Lung microvascular endothelial cell (primary cell): ENCODE measurements at places on chromosomes 13 and 19.

DNA sequence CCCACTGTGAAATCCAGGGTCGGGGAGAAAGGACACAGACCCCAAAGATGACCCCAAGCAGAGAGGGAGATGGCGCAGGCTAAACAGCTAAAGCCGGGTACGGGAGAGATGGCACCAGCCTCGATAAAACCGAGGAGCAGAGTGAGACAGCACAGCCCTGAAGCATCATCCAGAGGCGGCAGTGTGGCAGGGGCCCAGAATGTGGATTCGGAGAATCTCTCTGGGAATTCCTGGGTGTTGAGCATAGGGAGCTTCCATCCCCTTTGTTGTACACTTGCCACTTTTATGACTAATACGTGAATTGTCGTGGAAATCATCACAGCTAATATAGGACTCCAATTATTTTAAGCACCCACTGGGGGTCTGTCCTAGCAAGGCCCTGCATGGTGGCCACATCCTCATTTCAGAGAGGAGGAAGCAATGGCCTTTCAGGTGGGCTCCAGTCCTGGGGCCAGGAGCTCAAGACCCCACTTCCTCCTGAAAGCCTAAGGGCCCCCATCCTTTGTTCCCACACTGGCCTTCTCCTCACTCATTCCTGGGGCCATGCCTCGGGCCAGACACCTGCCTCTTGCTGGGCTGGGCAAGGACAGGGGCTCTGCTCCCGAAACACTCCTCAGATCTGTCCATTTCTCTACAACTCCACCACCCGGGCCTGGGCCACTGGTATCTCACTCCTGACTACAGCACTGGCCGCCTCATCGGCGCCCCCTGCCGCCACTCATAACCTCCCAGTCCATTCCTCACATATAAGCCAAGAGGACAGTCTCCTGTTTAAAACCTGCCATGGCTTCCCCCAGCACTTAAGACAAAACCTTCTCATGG, 29.3 kb upstream of the ATP1A3 start:
- peak; percentile 27 for DNase-seq

GRCh38 chr13:41651413-41652058, 194.2 kb downstream of the RGCC start:
- no peak for DNase-seq

DNA sequence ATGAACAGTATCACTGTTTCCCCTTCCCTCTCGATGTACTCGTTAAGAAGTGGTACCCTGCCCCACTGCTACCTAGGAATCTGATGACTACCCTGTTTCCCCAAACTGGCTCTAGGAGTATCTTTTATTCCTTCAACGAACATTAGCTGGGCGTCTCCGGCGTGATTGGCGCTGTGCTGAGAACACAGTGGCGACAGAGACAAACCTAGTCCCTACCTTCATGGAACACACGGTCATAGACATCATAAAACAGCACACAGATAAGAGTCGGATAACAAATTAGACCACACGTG, 730 bp downstream of the SYMPK start:
- DNase-seq, result no peak

DNA sequence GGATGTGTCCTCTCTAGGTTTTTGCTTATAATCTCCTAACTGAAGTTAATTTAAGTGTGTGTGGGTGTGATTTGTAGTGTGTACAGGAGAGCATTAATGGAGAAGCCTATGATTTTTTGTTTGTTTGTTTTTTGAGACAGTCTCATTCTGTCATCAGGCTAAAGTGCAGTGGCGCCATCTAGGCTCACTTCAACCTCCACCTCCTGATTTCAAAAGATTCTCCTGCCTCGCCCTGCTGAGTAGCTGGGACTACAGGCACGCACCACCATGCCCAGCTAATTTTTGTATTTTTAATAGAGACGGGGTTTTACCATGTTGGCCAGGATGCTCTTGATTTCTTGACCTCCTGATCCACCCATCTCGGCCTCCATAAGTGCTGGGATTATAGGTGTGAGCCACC, 20.6 kb downstream of the ZNF701 start:
- no peak for DNase-seq

DNA sequence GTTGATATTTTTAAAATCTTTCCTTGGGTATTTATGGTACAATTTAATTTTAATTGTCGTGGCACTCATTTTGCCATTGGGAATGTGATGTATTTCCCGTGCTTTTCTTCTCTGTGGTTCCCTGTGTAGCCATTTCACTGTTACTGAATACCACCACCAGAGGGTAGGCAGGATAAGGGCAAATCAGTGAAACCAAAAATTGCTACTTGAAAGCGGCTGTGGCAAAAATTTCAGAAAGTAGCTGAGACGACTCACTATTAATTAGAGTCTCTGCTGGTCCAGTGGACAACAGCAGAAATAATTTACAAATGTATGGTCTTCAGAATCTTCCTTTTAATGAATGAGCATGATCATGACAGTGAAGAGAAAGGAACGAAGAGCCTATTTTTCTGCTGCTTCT, 34.4 kb upstream of the MIR17HG start:
- peak; percentile 57 for DNase-seq

GRCh38 chr13:45792827-45793303, 58.7 kb downstream of the SIAH3 start:
- DNase-seq, result no peak

DNA sequence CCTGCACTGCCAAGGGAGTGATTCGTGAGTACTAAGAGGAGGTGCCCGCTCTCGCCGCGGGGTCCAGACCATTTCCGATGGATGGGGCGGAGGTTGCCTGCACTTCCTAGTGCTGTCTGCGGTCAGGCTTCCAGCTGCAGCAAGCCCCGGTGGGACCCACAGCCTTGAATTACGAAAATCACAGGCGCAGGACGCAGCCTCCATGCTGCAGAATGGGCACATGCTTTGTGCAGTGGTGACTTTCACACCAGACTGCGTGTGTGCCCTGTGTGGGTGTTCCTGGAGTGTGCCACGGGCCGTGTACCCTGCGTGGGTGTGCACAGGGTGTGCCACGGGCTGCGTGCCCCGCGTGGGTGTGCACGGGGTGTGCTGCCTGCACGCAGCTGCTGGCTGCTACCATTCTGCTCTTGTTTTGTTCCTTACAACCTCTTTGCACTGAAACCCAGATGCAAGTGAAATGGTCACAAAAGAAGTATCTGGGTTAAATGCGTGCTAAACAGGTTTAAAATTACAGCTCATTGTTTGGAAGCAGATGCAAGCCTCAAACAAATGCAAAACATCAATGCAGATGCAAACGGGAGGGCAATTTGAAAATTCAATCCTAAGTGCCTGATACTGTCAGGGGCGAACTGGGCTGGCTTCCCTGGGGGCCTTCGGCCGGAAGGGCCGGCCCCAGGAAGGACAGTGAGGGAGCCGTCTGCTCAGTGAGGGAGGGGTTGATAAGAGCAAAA, 221.2 kb upstream of the SOX1 start:
- DNase-seq, result no peak

DNA sequence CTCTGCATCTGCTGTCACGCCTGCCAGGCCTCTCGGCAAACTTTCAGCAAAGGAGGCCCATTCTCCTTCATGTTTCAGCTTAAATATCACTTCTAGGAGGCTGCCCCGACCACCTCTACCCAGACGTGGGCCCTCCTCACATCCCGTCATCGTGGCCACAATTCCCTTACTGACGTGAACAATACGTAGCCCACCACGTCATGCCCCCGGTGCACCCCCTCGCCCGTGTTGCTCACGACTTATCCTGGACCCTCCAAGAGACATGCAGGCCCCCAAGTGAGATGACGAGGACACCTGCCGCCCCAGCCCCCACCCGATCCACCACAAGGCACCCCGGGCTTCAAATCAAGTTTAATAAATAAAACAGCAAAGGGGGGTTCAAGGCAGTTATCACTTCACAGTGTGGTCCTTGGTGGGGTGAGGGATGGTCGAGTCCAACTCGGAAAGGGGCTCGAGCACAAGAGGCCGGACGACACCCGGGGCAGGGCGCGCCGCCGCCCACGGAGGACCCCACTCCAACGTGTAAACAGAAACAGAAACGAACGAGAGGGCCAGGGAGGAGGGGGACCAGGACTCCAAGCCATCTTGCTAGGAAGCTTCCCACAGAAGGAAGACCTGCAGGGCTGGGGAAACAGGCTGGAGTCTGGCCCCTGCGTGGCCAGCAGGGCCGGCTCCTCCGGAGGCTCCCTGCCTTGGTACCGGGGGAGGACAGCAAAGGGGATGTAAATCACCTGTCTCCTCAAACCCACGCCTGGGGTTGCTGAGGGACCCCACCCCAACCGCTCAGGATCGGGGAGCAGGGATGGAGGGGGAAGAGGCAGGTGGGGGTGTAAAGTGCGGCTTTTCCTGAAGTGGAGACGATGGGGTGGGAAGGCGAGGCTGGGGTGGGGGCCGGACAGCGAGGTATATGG, 14.3 kb upstream of the PLPP2 start:
- DNase-seq, result no peak

DNA sequence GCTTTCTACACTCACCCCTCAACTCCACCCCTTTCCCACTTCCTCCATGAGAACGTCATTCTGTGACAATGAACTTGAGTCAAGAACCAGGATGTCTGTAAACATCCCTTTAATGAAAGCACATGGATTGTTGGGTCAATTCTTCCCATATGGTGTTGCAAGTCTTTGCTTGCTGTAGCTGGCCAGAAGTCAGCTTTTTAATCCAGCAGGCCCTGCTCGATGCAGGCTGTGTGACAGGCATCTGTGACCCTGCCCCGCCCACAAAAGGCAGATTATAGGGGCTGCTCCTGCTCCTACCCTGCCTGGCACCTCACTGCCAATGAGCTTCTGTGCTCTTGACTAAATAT, 78.0 kb downstream of the STARD13 start:
- peak; percentile 86 for DNase-seq

GRCh38 chr13:80118506-80118905, 222.4 kb downstream of the SPRY2 start:
- no peak for DNase-seq

DNA sequence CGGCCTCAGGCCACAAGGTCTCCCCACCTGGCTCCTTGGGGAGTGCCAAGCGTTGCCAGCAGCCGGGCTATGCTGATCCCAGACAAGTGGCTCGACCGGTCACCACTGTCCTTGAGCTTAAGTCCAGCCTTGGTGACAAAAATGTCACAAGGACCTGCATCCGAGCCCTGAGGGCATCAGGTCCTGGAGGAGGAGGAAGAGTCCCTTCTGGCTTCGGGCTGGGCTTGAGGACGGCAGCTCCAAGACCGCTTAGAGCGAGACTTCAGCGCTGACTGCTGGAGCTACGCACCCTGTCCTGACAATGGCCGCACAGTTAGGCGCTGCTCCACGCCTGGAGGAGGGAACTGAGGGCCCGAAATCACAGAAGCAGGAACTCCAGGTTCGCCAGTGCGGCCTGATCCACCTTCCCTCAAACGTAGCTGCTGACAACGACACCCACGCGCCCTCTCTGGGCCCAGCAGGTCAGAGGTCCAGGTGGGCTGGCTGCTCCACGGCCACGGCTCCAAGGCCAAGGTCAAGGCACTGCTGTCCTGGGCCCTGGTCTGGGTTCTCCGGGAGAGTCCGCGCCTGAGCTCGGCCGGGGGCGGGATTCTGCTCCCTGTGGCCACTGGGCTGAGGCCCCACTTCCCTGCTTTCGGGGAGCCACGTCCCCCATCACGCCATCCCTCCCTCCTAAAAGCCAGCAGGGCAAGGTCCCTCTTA, 7.0 kb downstream of the SBNO2 start:
- DNase-seq, result no peak

DNA sequence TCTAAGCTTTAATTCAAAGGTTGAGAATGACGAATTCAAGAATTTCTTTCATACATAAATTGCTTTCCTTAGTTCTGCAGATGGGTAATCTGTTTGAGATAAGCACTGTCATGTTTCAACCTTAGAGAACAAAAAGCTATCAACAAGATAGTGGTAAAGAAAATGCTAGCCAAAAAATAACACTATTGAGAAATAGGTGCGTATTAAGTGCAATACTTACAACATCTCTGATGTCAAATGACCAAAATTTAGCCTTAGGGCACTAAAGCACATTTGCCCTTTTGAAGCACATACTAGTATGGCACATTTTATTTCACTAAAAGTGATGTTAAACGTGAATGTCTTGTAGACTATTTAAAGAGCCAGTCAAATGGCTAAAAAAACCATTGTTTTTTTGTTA, 4.9 kb downstream of the KBTBD6 start:
- DNase-seq, result no peak

DNA sequence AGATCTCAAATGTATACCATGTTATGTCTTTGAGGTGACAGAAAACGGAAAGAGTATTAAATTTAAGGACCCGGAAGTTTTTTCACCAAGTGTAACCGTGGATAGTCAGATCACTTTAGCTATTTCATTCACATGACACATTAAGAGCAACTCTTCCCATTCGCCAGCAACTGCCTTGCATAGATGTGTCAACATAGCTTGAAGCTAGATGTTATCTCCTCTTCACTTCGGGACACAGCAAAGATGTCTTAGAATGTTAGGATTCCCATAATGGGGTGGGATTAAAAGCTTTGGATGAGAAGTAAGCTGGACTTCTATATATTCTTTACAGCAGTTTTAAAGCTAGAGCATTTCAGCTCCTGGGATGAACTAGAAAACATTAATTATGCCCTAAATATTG, 1135.9 kb upstream of the PCDH20 start:
- no peak for DNase-seq

- no peak for DNase-seq
Observed at GRCh38 chr19:32708457-32708856, 11.1 kb upstream of the TDRD12 start.

DNA sequence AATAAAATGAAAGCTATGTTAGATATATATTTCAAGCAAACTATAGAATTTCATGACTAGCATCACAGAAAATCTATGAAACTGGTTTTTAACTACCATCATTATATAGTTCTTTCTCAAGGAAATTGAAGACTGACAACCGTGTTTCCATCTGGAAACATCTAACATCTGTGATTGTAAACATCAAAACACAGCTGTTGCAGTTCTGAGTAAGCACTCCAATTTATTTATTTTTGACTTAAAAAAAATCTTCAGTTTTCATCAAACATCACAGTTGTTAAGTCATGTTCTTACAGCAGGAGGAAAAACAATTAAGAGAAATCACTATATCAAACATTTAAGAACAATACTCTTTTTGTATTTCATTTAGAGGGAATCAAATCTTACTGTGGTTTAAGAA, 1653.0 kb upstream of the MIR17HG start:
- no peak for DNase-seq

GRCh38 chr13:40389081-40389641, 277.3 kb downstream of the FOXO1 start:
- DNase-seq, result no peak

DNA sequence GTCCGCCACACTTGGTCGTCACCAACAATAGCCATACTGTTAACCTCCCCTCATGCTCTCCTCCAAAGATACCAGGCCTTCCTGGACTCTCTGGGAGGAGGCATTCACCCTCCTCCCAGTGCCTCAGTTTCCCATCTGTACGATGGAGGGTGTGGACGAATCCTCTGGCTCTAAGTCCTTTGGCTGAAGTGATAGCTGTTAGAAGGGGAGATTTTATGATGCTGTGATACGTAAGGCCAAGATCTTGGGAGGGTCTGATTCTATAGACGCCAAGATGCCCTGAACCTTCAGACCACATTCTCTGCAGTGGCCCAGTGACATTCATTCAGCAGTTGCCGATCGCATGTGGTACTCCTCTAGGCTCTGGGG, 14.8 kb upstream of the NOP53 start:
- no peak for DNase-seq

- DNase-seq, result no peak
Observed at GRCh38 chr13:52406629-52407028, 657 bp upstream of the THSD1 start.

GRCh38 chr19:492091-492531, 4.2 kb upstream of the MADCAM1 start:
- no peak for DNase-seq
